ENCODE measurements at places on chromosomes 7 and 10.

- DNase-seq, result no peak
These were observed 42.8 kb upstream of the RABGEF1 start for GRCh38 chr7:66697449-66698438.

- DNase-seq, result no peak
These were observed 2.3 kb downstream of the IGF2BP3 start for GRCh38 chr7:23467806-23468525.

DNA sequence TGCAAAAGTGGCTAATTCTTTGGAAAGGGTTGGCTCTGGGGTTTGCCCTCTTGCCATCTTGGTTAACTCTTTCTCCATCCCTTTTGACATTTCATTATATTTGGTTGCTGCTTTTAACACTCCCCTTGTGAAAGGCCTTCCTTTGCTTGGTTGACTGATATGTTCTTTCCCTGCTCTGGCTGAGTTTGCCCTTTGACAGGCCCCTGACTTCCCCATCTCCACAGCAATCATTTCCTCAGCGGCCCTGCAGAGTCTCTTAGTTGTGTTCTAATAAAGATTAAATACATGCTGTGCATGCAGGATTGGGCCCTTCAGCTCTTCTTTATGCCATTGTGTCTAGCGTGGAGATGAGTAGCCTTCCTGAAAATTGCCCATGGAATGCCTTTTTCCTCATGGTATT is 84.5 kb upstream of the CSTF2T start:
- DNase-seq, result no peak

DNA sequence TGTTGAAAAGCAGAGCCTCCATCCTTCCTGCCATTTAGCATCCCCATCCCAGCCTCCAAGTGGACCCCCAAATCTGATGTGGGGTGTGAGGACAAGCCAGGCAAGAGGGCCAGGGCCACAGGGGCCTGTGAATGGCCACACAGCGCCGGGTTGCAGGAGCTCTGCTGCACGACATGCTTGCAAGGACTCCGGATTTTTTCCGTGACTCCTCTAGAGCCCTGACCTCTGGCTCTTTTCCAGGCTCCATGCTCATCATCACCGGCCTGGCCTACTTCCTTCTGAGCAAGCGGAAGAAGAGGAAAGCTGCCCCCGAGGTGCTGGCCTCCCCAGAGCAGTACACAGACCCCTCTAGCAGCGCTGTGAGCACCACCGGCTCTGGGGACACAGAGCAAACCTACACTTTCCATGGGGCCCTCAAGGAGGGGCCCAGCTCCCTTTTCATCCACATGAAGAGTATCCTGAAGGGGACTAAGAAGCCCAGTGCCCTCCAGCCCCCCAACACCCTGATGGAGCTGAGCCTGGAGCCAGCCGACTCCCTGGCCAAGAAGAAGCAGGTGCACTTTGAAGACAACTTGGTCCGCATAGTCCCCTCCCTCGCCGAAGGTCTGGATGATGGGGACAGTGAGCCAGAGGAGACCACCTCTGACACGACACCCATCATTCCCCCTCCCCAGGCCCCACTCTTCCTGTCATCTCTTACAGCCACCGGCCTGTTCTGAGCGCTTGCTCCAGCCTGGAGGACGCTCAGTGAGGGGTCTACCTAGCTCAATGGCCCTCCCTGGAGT is 23.5 kb downstream of the TMEM72 start:
- no peak for DNase-seq

GRCh38 chr7:2612445-2613097 is 19.2 kb upstream of the TTYH3 start:
- DNase-seq, result no peak

GRCh38 chr7:117188949-117189592 is 133.8 kb downstream of the WNT2 start:
- no peak for DNase-seq

DNA sequence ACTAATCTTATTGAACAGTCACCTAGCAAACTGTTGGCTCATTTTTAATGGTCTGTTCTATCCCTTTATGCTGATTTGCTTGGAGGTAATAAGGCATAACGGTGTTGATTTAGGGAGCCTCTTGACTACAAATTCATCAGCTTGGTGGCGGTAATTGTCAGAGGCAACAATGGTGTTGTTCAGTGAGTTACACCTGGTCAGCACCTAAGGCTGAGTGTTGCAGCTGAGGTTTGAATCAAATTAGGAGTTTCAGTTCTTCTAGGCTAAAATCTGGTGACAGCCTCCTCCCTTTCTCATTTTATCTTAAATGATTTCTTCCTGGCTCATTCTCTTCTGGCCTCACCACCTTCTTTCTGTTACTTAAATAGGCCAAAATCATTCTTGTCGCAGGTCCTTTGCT is 42.3 kb upstream of the SP8 start:
- DNase-seq, result no peak

DNA sequence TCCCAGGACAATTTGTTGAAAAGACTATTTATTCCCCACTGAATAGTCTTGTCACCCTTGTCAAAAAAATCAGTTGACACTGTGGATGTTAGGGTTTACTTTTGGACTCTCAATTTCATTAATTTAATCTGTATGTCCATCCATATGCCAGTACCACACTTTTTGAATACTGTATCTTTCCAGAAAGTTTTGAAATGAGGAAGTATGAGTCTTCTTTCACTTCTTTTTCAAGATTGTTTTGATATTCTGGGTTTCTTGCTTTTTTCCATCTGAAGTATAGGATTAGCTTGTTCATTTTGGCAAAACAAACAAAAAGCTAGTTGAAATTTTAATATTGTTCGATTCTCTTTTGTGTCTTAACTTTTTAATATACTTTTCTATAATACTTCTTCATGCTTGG is 21.7 kb downstream of the KLHDC10 start:
- no peak for DNase-seq

- no peak for DNase-seq
These were observed 257.0 kb upstream of the ZNF32 start for GRCh38 chr10:43905512-43906236.

DNA sequence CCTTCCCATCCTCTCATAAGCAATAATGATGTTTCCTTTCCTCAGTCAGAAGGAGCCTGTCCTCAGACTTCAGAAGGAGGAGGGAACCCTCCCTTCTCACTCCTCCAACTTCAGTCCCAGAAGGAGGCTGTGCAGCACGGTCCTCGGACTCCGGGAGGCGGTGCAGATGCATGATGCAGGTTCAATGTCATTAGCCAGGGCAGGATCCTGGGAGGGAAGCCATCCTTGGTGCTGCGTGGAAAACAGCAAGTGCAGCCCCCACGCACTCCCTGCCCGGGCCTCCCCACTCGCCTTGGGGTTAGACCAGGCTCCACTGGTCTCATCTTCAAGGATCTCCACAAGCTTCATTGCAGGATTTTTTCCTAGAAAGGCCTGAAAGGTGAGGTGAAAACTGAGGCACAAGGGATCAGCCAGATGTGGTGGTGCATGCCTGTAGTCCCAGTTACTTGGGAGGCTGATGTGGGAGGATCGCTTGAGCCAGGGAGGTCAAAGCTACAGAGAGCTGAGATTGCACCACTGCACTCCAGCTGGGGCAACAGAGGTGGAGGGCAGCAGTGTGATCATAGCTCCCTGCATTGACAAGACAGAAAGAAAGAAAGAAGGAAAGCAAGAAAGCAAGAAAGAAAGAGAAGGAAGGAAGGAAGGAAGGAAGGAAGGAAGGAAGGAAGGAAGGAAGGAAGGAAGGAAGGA is 62.0 kb downstream of the ASB13 start:
- DNase-seq, result no peak

- peak; percentile 18 for DNase-seq
These were observed 1246.6 kb upstream of the LRRN3 start for GRCh38 chr7:109844362-109844761.

GRCh38 chr10:15748126-15748525 is 28.4 kb upstream of the ITGA8 start:
- DNase-seq, result no peak

DNA sequence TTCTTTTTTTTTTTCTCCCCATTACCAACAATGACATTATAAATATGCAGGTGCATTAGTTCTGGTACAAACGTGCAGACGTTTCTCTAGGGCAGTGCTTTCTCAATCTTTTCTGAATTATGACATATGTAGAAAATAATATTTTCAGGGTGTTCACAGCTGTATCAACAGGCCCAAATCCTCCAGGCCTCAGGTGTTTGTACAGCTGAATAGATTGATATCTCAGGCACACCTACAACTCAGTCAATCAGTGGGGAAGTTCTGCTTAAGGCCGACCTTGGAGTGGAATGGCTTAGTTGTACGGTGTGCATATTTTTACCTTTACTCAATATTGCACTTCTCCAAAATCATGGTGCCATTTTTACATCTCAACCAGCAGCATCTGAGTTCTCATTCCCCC is 71.6 kb downstream of the CACNB2 start:
- no peak for DNase-seq

- DNase-seq, result no peak
These were observed 216.6 kb downstream of the TWIST1 start for GRCh38 chr7:18900803-18901202.

GRCh38 chr7:97005183-97006054 is at the start of gene DLX6:
Gene DLX6 (plus strand): TSS chr7:97005553. CDS start chr7:97005978, 425 bp downstream.
- no peak for DNase-seq

- DNase-seq, result no peak
These were observed 17.4 kb upstream of the TMEM236 start for GRCh38 chr10:17734432-17735080.

DNA sequence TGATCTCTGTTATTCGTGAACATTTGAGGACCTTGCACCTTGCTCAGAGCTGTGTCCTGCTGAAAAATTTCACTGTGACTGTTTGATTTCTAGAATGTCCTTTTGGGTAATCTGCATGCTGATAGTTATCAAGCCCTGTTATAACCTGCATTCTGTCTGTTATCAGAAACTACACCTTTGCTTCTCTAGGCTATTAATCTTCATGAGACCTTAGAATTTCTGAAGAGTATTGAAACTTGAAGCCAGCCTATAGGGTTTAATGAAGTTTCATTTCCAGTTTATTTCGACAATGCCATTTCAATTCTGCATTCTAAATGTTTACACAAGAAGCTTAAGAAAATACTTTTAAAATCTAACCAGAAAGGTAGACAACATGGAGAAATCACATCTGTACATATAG is 856.2 kb downstream of the SORCS1 start:
- no peak for DNase-seq

DNA sequence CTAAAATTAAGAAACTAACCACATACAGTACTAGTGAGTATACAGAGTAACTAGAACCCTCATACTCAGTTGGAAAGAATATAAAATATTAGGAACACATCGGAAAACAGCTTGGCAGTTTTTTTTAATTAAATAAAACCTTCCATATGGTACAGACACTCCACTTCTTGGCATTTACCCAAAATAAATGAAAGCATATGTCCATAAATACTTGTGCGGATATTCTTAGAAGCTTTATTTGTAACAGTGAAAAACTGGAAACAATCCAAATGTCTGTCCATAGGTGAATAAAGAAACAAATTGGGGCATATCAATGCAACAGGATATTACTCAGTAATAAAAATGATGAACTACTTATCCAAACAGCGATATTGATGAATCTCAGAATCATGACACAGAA is 410.0 kb downstream of the HTR7 start:
- DNase-seq, result no peak

DNA sequence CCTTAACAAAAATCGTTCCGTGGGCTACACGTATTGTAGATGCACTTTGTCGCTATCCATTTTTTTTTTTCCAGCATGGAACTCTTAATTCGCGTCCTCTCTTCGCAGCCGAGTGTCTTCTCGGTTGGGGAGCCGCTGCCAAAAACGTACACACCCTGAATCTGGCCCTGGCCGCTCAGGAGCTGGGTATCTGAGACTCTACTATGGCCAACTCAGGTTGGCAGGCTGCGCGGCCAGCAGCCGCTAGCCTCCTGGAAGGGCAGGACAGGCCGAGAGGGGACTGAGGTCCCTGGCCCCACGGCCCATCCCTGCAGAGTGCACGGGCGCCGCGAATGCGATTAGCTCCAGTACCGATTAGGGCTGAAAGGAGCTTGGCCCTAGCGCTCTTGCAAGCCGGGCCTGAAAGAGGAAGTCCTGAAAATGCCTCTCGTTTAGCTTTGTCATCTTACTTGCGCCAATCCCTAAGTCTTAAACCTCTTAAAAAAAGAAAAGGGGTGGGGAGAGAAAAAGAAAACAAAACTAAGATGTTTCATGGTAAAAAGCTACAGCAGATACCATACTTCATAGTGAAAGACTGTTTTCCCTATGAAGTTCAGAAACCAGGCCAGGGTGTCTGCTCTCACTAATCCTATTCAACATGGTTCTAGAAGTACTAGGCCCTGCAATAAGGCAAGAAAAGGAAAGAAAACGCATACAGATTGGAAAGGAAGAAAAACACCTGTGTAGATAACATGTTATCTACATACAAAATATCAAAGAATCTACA is 113.2 kb upstream of the RHEB start:
- DNase-seq, result peak; percentile 94

DNA sequence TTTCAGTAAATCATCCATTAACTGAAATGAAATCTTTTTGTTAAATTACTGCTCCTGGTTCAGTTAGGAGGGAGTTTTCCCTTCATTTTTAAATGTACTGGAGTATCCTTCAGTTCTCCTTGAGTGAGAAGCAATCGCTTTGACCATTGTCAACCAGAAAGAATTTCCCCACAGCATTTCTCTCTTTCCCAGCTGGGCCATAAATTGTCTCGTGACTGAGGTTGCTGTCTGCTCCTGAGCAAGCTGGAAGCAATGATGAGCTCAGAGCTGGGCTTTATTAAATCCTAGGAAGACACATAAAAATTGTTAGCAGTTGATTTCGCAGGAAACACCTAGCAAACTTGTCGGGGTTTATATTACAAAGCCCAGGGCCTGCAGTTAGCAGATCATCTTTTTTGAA is 102.0 kb upstream of the INSYN2A start:
- DNase-seq, result no peak

DNA sequence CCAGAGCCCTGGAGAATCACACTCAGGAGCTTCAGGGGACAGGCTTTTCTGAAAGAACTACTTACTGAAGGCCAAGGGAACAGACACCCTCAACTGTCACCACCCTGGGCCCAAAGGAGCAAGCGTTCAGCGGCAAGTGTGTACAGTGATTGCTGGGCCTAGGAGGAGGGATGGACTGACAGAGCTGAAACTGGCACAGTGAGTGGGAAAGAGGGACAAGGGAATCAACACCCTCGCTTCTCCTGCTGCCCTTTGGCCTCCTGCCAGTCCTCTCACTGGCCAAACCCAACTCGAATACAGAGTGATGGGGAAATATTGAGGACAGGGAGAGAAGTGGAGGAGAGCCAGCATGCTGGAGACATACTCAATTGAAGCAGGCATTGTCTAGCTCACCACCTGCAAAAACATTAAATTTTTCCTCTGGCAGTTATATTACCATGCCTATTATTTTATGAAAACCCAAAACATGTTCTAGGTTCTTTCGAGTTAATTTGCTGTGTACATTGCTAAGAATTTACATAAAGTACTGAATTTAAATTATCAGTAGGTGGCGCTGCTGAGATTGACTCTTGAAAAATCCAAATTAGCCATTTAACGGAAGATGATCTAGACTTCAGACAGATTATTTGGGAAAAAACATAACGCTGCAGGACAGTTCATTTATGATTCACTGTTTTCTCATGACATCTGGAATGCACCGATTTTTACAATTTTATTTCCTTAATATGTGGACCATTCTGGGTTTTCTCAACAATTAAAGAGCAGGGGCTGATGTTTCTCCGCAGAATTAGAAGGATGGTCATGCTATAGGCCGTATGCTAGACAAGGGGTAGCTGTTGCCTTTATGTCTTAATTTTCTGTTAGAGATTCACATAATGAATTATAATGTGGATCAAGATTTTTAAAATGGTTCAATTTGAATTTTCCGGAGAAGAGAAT is 14.7 kb upstream of the TMEM236 start:
- DNase-seq, result peak; percentile 38

All from AML-193 (cell line).